Stimulated activated CD4-positive, alpha-beta T cell treated with anti-CD3 and anti-CD28 coated beads, Interleukin-1b, Interleukin-23, amount 100 ng/mL, for 1 hour (primary cell): ENCODE measurements at places on chromosomes 3 and 15.

GRCh38 chr3:115524549-115524948 is 98.8 kb upstream of the GAP43 start:
- no peak for DNase-seq

- DNase-seq, result no peak
Measured at GRCh38 chr3:156256256-156256655, 135.9 kb downstream of the KCNAB1 start.

- DNase-seq, result no peak
Measured at GRCh38 chr3:189229196-189229828, 57.5 kb downstream of the TPRG1 start.

DNA sequence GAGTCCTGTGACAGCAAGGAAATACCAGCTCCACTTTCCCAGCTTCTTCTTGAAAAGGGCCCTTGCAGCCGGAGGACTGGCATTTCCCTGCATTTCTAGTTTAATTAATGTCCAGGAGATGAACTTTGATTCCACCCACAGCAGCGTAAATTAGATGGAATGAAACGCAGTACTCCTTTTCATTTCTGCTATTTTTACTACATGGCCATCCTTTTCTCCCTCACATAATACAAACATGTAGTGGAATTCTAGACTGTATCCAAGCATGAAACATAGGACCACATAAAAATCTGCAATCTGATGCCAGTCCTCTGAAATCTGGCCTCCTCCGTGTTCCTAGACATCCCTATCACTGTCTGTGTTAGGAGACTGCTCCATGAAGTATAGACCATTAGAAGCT is 403.2 kb downstream of the NR2F2 start:
- DNase-seq, result no peak

- DNase-seq, result no peak
Measured at GRCh38 chr3:138399766-138400165, 34.6 kb upstream of the ESYT3 start.

DNA sequence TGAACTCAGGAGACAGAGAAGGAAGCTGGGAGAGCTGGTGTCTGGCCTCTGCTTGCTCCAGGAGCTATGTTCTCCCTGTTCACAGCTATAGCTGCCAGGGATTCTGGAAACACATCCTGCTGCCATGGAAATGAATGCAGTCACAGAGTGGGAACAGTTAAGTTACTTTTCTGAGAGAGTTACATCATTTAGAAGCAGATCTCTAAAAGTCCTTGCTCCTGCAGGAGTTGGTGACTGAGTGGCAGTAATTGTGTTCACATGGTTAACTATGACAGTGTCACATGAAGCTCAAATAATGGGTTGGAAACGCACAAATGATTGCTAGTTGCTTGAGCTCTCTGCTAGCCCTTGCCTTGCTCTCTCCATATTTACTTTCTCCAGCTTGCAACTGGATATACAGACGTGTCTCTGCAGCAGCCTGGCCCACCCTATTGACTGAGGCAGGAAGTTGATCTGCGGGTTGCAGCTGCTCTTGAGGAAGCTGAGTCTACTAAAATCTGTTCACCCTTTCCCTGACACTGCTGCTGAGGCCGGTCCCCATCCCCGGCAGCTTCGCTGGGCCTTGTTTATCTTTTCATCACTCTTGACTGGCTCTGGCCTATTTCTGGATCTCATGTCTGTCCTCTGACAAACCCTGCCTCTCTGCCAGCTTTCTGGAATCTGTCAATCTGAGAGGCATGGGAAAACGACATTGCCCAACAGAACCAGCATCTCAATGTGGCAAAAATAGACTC is 16.7 kb upstream of the ISLR start:
- no peak for DNase-seq

DNA sequence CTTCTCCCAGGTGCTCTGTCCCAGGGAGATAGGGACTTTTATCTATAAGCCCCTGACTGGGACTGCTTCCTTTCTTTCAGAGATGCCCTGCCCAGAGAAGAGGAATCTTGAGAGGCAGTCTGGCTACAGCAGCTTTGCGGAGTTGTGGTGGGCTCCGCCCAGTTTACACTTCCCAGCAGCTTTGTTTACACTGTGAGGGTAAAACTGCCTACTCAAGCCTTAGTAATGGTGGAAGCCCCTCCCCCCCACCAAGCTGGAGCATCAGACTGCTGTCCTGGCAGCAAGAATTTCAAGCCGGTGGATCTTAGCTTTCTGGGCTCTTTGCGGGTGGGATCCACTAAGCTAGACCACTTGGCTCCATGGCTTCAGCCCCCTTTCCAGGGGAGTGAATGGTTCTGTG is 253.8 kb upstream of the ARL6 start:
- DNase-seq, result no peak

DNA sequence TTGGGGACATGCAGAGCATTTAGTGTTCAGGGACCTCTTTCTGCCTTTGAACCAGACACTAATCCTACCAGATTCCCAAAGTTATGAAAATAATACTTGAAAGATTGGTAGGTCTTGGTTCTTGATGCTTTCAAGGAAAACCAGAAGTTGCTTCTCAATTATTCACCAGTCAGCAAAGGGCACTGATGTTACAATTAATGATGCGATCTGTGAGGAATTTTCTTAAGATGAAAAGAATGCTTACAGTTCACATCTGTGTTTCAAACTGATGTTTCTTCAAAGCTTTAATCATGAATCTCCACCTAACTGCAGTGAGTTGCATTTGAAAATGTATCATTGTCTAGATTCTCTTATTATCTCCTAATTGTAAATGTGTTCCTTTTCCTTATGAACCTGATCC is 161.0 kb downstream of the NAALADL2 start:
- DNase-seq, result no peak

GRCh38 chr3:186400662-186401061 is 38.6 kb upstream of the DGKG start:
- no peak for DNase-seq

GRCh38 chr15:29309139-29309538 is 39.5 kb upstream of the NSMCE3 start:
- no peak for DNase-seq

DNA sequence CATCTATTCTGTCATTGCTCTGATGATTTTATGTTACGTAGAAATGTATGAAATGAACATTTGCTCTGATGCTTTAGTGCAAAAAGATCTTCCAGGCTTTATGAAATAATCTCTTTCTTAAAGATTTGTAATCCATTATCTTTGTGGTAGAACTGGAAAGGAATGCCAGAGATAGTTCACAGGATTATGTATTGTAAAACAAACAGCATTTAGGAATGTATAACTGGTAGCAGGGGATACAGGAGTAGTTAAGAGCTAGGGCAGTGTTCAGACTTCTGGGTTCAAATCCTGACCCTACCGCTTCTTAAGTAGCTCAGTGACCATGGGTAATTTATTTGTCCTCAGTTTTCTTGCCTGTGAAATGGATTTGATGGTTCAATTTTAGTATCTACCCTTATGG is 429.8 kb upstream of the TPM1 start:
- no peak for DNase-seq

DNA sequence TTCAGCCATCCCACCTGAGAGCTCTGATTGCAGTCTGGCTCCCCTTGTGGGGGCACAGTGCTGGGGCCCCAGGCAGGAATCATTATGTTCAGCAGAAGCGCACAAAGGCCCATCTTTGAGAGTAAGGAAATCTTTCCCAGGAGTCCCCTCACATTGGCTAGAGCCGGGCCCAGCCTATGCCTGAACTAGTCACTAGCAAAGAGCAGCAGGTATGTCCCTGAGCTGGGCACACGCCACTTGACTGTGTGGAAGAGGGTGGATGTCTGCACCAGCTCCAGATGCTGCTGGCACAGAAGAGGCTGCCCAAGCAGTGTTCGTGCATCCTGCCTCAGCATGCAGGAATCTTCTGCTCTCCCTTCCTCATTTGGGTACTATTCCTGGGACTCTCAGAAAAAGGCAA is 26.3 kb downstream of the NR1I2 start:
- DNase-seq, result no peak

- no peak for DNase-seq
Measured at GRCh38 chr3:40858364-40859115, 333.8 kb downstream of the ZNF621 start.

DNA sequence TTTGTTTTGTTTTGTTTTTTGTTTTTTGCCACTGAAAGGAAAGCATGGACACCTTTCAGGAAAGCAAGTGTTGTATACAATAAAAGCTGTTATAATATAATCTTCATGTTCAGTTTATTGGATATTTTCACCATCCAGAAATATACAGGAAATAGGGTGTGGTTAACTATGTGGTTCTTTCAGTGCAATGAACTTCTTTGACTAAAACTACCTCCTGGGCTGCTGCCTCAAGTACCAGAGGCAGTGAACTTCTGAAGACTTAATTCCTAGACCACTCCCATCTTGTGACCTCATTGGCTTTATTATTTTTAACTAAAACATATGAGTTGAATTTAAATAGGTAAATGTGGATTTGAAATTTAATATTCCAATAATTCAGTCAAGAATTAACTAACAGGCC is 27.1 kb upstream of the TBL1XR1 start:
- DNase-seq, result no peak

DNA sequence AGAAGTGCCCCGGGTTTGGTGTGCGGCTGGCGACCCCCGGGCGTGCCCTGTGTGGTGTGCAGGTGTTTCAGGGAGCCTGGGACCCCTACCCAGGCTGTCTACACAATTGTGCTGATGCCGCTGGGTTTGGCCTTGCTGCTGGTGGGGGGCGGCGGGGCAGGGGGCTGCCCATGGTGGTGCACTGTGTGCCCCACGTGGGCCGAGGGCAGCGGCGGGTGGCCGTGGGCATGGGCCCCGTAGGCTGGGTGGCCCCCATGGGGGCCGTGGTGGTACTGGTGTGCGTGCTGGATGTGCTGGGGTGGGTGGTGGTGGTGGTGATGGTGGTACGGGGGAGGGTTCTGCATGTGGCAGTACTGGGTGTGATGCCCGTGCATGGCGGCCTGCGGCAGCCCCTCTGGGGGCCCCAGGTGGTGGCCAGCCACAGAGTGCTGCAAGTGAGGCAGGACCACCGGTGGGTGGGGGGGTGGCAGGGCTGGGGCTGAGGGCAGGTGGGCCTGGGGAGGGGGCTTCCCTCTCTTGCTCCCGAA is 59.6 kb upstream of the RPL32 start:
- no peak for DNase-seq

- DNase-seq, result no peak
Measured at GRCh38 chr3:18012436-18012835, 270.0 kb upstream of the TBC1D5 start.

- DNase-seq, result no peak
Measured at GRCh38 chr3:54939557-54940300, 11.9 kb upstream of the LRTM1 start.

GRCh38 chr15:63473007-63473748 is 31.2 kb upstream of the USP3 start:
- DNase-seq, result no peak

GRCh38 chr15:36766449-36766848 is 187.0 kb downstream of the CDIN1 start:
- DNase-seq, result no peak

GRCh38 chr15:81097116-81097889 is 36.8 kb upstream of the CFAP161 start:
- no peak for DNase-seq

- DNase-seq, result no peak
Measured at GRCh38 chr3:5021116-5022092, 42.2 kb downstream of the BHLHE40 start.

- no peak for DNase-seq
Measured at GRCh38 chr3:179288845-179289244, 34.0 kb upstream of the ZNF639 start.

DNA sequence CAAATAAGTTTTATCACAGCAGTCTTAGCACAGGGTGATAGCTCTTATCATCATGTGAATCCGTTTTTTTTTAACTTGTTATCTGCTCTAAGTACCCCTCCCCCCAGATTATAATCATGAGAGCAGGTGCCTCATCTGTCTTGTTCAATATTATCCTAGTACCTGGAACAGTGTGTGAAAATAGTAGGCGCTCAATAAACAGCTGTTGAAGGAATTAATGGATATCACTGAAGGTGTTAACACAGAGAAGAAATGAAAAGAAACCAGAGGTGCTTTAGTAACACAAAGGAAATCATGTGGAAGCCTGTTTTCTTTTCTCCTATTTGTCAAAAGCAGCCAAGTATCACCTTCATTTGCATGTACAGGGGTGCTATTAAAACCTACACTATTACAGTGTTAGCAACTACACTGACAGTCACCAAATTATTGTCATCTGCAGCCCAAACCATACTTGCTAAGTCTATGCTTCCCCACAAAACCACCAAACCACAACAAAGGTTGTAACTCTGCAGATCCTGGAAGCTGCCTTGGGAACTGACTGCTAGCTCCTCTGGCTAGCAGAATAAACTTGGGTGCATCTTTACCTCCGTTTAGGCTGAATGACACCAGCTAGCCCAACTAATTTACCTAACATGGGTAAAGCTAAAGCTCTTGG is 2.9 kb downstream of the XPC start:
- DNase-seq, result peak; percentile 25

DNA sequence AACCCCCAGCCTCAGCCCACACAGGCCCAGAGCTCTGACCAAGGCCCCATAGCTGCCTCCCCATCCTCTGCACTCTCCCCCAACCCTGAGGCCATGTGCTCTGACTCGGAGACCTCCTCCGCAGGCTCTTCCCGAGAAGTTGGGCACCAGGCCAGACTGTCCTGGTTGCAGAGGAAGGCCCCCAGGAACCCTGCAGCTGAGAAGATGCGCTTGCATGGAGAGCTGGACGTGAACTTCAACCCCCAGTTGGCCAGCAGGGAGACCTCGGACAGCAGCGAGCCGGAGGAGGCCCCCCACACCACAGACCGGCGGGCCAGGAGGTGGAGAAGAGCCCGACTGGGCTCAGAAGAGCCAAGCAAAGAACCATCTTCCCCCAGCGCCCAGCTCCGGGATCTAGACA is 119.5 kb upstream of the EIF1B start:
- DNase-seq, result no peak

DNA sequence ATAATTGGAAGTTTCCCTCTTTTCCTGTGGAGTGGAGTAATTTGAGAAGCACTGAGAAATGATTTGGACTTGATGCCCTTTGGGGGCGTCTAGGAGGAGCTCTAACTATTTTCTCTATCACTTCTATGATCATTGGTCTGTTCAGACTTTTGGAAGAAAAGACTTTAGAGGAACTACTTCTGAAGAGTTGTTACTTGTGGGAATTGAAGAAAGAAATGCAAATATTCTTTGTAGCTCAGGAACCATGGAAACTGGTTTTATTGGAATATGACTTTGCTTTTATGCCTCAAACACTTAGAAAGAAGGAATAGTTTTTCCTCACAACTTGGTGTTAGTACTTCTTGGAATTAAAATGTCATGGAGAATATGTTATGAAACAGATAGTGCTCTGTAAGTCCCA is 122.0 kb upstream of the ALDH1A3 start:
- DNase-seq, result no peak

DNA sequence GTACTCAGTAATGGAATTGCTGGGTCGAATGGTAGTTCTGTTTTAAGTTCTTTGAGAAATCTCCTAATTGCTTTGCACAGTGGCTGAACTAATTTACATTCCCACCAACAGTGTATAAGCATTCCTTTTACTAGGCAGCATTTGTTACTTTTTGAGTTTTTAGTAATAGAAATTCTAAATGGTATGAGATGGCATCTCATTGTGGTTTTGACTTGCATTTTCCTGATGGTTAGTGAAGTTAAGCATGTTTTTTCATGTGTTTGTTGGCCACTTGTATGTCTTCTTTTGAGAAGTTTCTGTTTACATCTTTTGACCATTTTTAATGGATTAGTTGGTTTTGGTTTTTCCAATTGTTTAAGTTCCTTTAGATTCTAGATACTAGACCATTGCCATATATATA is 28.4 kb downstream of the TP63 start:
- no peak for DNase-seq

- DNase-seq, result no peak
Measured at GRCh38 chr15:64232400-64232799, 69.6 kb upstream of the PPIB start.
